ENCODE measurements at places on chromosomes 11 and 22. TPM values are rescaled to one million over a fixed set of nuclear protein-coding genes. Genes with fewer than 3 reads are reported as not detected.

DNA sequence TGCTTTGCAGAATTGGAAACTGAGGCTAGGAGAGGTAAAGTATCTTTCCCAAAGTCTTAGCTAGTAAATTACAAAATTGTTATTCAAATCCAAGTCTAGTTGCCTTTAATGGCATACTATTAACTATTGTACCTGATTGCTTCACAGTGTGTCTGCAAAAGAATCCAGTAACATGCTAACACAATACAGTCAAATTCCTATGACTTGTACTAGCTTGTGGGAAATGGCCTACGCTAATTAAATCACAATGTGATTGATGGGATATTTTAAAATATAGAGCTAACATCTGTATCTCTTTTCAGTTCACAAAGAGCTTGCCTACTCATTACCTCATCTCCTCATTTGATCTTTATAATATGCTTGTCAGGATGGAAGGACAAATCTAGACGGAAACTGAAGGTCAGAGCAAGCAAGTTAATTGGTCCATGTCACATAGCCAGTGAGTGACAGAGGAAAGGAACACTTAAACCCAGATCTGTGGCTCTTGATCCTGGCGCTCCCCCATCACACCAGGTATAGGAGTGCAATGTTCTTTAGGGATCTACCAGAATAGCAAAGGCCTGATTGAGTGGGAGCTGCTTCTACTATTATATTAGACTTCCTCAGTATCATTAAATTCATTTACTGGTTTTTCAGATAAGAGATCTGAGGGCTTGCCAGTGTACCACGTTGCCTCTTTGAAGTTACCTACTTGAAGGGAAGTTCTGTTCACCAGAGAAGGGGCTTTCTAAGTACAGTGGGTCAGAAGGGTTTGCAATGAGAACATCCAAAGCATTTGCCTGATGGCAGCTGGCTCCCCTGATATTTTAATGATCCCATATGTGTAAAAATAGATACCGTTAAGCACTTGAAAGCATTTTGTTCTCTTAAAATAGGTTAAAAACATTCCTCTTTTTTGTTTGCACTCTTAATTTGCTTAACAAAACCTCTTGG lies 213.6 kb upstream of the SESN3 start:
- DNase-seq, result no peak

GAS2L1 gene
- 24.3 TPM for total RNA-seq

FJX1 gene
- total RNA-seq, result 0.54 TPM

- no peak for DNase-seq
Measured at GRCh38 chr22:29258407-29259252, 9.2 kb downstream of the RHBDD3 start.

- no peak for DNase-seq
Measured at GRCh38 chr11:3056296-3057068, 741 bp downstream of the CARS1 start.

All from Right ventricle myocardium inferior (tissue), 1 donor.